ENCODE measurements at places on chromosomes 5 and 9.

- no peak for DNase-seq
Measured at GRCh38 chr5:56522960-56523359, 289.8 kb upstream of the ANKRD55 start.

DNA sequence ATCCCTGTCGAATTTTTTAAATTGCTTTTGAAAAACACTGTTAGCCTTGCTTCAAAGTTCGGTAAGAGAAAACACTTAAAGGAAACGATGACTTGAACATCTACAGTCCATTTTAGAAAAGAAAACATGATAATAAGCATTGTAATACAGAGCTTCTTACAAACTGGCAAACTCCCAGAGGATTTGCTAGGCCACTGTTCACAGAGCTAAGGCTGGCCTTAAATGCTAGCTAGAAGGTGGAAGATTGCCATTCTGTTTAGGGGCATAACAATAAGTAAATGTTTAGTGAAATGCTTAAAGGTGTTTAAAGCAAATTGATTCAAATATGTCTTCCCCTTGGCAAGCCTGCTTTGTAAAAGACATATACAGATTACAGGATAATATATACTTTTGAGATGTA lies 169.6 kb downstream of the TLE4 start:
- DNase-seq: no peak

DNA sequence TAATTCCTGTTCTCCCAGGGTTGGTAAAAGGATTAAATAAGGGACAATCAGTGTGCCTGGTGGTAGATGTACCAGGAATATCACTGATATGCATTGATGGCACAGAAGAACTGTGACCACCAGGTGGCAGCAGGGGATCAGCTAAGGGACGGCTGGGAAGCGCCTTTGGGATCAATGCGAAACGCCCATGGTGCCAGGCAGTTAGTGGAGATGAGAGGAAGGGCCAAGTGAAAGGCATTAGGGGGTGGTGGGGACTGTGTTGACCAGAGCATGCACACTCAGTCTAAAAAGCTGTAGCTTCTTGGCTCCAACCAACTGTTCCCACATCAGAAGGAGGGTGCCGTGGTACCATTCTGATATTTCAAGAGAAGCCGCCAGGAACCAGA lies 55.6 kb downstream of the ARHGEF37 start:
- peak; percentile 41 for DNase-seq

- no peak for DNase-seq
Measured at GRCh38 chr9:136722969-136723356, 10.6 kb downstream of the DIPK1B start.

DNA sequence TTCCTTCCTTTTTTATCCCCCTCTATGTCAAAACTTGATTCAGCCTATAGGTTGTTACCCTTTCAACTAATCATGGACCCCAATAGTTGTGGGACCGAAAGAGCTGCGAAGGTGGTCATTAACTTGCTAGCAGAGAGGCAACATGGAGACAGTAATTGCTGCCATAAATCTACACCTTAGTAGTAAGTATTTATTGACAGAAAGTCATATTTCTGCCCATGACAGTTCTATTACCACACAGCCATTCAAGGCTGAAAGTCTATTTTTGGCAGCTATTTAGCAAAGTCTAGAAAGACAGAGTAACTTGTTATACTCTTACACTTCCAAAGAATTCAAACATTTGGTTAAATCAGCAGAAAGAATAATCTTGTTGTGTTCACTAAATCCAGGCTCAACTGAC lies 236.2 kb downstream of the PRELID2 start:
- DNase-seq: no peak

DNA sequence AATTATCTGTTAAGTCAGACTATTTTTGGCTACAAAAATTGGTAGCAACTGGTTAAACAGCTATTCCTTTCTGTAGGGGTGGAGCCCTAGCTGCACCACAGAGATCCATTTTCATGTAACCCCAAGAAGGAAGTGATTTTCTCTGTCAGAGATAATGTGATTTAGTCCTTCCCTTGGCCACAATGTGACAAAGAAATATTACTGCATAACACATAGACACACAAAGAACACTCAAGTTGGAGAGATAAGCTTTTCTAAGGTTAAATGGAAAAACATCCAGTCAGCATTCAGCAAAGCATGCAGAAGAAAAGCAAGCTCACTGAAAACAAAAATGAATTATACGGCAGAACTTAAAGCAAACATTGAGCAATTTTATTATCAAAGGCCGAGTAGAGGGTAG lies 227.8 kb upstream of the CDH9 start:
- no peak for DNase-seq

GRCh38 chr5:104295991-104296390 lies 733.4 kb upstream of the NUDT12 start:
- no peak for DNase-seq

- DNase-seq: peak; percentile 47
Measured at GRCh38 chr5:87268126-87268969, 665 bp downstream of the RASA1 start.

GRCh38 chr5:58751222-58751837 lies 168.5 kb downstream of the RAB3C start:
- no peak for DNase-seq

GRCh38 chr9:123115146-123115913 lies 81.9 kb downstream of the GPR21 start:
- DNase-seq: no peak

GRCh38 chr5:134503088-134503936 lies 22.2 kb upstream of the JADE2 start:
- no peak for DNase-seq

DNA sequence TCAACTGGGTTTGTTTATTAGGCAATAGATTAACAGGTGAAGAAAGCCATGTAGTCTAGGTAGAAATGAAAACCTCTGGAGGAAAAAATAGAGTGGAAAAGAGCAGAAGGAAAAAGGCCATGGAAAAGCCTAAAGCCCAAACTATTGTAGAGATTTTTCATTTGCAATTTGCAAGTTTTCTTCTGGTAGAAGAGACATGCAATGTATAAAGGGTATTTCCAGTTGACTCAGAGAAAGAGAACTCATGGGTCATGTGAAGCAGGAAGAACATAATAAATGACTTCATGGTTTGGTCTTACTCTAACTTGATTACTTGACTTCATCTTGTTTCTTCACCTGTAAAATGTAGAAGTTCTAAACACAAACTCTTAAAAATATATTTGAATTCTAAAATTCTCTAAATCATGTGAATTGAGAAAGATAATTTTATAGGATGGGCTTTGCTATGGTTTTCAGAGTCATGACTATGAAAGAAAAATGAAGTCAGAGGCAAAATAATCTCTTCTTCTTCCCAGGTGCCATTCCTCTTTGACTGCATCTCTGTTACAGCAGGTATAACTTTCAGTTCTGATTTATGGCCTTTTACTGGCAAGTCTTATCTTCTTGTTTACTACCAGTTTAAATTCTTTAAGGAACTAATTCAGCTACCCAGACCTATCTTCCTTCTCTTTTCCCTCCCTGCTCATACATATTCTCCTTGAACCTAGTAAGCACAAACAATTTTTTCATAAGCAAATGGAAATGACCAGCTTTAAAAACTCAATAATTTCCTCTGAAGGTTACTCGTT lies 47.7 kb upstream of the TMC1 start:
- DNase-seq: no peak

- DNase-seq: no peak
Measured at GRCh38 chr5:133337795-133338445, 274.4 kb downstream of the FSTL4 start.

DNA sequence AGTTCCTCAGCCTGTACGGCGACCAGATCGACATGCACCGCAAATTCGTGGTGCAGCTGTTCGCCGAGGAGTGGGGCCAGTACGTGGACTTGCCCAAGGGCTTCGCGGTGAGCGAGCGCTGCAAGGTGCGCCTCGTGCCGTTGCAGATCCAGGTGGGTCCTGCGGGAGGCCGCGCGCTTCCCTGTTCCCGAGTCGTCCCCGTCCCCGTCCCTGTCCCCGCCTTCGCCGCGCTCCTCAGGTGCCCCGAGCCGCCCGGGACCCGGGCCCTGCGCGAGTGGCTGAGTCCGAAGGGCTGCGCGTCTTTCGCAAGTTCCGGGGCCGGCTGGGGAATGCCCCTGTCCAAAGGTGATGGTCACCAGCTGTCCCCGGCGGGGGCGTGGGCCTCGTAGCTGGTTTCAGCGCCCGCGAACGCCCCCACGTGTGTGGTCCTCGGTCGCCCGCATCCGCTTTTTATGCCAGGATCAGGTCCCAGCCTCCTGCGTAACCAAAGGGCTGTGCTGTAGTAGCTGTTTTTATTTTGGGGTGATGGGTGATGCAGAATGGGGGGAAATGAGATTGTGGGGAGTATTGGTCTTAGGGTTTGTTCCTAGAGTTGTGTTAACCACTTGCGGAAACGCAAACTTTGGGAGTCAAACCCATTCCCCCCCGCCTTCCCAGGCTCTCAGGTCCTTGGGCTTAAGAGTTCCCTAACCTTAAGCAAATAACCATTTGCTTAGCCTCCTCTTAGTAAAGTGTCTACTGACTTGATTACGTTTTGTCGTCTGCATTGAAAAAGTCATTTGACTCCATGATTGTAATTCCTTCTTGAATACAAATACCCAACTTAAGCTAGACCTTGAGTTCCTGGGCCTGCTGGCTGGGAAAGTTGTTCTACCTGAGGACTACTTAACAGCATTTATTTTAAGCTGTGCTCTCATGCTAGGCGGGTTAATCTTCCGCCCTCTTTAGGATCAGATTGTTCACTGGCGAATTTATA lies 663 bp downstream of the ISOC1 start:
- DNase-seq: no peak

DNA sequence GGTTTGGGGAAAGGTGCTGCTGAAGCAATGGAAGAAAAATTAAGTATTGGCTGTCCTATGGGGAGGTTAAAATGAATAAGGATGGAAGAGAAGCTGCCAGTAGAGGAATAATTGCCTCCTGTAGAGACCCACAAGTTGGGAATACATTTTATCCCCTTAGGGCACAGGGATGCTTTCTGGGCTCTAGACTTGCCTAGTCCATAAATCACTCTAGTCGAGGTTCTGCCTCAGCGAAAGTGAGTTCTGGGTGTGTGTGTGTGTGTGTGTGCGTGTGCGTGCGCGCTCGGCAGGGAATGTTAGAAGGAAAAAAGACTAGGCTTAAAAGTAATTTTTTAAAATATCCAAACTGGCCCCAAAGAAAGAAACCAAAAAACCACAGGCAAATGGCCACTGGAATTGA lies 291.6 kb downstream of the DOCK8 start:
- no peak for DNase-seq

- no peak for DNase-seq
Measured at GRCh38 chr9:86722706-86723075, 224.6 kb downstream of the GAS1 start.

GRCh38 chr9:99253134-99253533 lies 31.1 kb downstream of the SEC61B start:
- DNase-seq: no peak

DNA sequence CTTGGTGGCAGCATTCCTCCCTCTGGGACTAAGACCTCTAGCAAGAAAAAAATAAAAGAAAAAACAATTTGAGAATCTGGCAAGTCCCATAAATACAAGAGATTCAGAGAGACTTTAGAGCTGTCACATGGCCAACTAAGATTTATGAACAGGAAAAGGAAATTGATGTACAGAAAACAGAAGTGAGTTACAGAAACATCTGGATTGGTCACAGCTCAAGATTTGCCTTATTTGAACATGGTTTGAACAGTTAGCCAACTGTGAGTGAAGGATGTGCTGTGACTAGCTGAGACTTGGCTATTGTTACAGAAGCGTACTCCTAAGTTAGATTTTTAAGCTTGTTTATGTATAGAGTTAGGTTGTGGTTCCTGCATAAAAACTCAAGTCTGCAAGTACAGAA lies 340.2 kb downstream of the SLCO4C1 start:
- no peak for DNase-seq

GRCh38 chr9:27626244-27627187 lies 53.2 kb upstream of the C9orf72 start:
- DNase-seq: no peak

DNA sequence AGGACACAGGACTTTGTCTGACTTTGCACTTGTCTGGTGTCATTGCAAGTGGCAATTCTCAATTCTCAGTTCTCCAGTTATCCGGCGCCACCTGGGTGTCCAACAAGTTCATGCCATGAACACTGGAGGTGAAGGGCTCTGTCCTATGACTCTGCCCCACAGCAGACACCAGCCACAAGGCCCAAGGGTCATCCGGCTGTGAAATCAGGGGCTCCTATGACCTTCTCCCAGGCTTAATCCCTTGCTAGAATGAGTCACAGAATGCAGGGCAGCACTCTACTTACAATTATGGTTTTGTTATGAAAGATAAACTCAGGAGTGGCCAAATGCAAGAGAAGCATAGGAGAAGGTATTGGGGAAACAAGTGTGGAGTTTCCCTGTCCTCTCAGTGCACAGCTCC lies 392.0 kb downstream of the GADD45G start:
- DNase-seq: no peak

- no peak for DNase-seq
Measured at GRCh38 chr9:74610523-74611061, 113.5 kb downstream of the RORB start.

- DNase-seq: peak; percentile 9
Measured at GRCh38 chr5:104084896-104085295, 522.3 kb upstream of the NUDT12 start.

- no peak for DNase-seq
Measured at GRCh38 chr9:110047232-110047954, 160.6 kb downstream of the C9orf152 start.

DNA sequence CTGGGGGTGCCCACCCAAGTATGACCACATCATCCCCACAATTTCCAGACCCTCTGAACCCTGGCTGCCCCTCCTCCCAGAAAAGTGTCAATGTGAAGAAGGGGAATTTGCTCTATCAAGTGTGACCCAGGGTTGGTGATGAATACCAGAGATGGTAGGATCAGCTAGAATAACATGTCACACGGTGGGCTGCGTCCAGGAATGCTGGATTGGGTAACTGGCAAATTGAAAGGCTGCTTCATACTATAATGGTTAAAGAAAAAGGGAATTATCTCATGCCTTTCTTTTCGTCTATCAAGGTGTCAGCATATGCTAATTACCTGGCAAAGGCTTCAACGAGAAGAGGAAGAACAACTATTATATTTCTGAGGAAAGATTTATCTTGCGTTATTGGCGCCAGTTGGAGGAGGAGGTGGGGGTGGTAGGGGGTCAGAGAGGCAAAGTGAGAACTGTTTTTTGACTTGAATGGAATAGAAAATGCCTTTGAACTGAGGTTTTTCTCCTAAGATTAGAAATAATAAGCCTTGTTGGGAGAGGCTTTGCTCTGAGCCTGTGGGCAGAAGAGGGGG lies 27.8 kb upstream of the ARAP3 start:
- no peak for DNase-seq

DNA sequence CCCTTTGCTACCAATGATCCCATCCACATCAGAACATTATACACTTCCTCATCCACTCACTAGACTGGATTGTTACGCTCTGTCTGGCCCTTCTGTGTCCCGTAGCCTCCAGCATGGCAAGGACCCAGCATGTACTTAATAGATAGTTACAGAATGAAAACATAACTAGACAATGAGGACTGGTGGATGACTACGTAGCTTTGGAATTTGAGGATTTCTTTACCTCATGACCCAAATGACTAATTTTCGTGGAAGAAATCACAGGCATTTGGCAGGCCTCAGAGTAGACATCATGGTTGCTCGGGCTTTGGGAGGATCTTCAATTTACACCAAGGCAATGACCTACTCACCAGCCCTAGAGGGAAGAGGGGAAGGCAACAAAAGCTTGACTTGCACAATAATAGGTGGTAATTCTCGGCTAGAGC lies 299.8 kb downstream of the TLE1 start:
- DNase-seq: no peak

- no peak for DNase-seq
Measured at GRCh38 chr5:176415240-176415951, 943 bp downstream of the CLTB start.

GRCh38 chr9:20848490-20848889 lies 164.4 kb downstream of the FOCAD start:
- DNase-seq: no peak
